ENCODE measurements at places on chromosomes 11 and 22.
A peak's percentile ranks its signal among the peaks of the same experiment; 100 is the strongest.

DNA sequence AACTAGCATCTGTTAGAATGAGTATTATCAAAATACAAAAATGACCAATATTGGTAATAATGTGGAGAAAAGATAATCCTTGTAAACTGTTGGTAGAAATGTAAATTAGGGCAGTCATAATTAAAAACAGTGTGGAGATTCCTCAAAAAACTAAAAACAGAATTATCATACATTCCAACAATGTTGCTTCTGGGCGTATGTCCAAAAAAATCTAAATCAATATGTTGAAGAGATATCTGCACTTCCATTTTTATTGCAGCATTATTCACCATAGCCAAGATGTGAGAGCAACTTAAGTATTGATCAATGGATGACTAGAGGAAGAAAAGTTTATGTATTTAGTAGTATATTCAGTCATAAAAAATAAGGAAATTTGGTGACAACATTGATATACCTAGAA lies 59.8 kb upstream of the OR9G4 start:
- no peak for DNase-seq

GRCh38 chr11:125331357-125332035 lies 164.6 kb downstream of the FEZ1 start:
- DNase-seq: no peak

DNA sequence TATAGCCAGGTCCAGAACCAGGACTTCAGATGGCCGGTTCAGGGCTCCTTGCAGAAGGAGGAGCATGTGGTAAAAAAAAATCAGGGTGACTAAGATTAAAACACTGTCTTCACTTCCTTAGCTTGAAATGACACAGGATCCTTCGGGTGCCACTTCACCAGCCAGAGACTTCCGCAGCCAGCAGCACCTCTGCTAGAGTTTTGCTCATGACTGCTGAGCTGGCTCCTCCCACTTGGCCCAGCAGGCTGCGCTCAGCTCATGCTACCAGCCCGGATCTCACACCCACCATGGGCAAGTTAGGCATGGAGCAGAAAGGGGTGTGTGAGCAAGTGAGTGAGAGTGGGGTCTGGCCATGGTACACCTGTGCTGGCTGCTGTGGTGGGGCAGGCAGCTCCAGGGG lies 6.6 kb upstream of the MS4A18 start:
- no peak for DNase-seq

DNA sequence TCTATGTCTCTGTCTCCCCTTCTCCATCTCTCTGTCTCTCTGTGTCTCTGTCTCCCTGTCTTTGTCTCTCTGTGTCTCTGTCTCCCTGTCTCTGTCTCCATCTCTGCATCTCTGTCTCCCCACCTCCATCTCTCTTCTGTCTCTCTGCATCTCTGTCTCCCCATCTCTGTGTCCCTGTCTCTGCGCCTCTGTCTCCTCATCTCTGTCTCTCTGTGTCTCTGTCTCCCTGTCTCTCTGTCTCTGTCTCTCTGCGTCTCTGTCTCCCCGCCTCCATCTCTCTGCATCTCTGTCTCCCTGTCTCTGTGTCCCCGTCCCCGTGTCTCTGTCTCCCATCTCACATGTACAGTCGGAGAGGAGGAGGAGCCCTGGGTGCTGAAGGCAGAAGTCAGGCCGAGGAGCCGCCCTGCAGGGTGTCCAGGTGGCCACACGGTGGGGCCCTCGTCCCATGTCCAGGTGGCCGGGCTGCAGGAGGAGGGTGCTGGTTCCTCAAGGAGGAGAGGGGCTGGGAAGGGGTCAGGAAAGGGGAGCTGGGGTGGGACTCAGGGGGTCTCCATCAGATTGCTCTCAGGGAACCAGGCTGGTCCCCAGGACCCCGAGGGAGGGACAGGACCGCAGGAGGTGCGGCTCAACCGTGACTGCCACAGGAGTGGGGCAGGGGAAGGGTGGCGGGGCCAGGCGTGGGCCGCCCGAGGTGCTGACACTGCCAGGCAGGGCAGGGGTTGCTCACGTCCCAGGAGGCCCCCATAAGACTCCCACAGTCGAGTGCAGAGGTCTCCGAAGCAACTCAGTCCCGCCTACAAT lies 25.6 kb upstream of the TH start:
- no peak for DNase-seq

GRCh38 chr11:35063488-35063931 lies 75.5 kb upstream of the CD44 start:
- no peak for DNase-seq

GRCh38 chr22:36197514-36198146 lies 4.0 kb downstream of the APOL4 start:
- DNase-seq: no peak

DNA sequence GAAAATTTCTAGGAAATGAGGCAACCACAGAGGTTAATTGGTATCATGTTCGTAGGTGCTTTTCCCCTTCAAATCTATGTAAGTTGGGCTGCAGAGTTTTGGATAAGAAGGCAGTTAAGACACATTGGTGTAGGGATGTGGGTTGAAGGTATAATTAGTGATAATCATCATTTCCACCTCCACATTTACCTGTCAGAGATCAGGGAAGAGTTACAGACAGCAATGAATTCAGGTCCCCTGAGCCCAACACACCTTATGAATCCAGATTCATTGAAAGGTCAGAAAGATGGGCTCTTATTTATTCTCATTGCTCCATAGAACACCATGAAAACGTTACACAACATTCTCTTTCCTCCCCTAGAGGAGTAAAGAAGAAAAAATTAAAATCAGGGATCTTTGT lies 308.7 kb downstream of the C11orf87 start:
- DNase-seq: no peak

- DNase-seq: no peak
Observed at GRCh38 chr11:64716473-64717267, 6.3 kb downstream of the NRXN2 start.

GRCh38 chr22:39462443-39463221 lies 5.8 kb downstream of the MGAT3 start:
- no peak for DNase-seq

- no peak for DNase-seq
Observed at GRCh38 chr22:48804811-48805301, 1022.8 kb downstream of the BRD1 start.

DNA sequence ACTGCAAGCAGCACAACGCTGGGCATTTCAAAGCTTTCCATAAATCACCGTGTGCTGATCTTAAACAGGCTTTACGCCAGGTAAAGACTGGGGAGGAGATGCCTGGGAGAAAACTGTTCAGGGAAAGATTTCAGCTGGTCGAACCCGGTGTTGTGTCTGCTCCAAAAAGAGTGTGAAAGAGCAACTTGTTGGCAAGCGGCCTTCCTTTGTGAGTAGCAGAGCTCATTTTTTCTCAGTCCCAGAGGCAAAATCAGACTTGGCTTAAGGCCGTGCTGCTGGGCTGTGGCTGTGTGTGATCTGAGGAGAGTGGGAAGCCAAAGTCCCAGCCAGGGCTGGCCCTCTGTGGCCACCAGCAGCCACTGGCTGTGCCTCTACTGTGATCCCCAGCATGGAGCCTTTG lies 75.7 kb upstream of the E2F8 start:
- DNase-seq: no peak

DNA sequence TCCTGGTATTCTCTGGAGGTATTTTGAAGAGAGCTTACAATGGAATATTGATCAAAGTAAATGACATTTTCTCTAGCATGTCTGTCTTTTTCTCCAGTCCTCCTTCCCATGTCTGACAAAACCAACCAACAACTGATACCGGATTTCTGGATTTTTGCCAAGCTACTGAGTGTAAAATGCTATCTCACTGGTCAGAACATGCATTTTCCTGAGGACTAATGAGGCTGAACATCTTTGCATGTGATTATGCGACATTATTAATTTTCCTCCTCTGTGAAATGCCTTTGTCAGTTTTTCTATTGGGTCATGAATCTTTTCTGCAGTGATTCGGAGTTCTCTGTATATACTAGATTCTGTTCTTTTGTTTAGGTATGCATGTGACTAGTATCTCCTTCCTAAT lies 51.4 kb downstream of the CDON start:
- no peak for DNase-seq

- DNase-seq: peak; percentile 62
Observed at GRCh38 chr11:72585762-72586311, 88.4 kb downstream of the PDE2A start.

- DNase-seq: peak; percentile 56
Observed at GRCh38 chr11:78645226-78646202, 70.8 kb upstream of the NARS2 start.

DNA sequence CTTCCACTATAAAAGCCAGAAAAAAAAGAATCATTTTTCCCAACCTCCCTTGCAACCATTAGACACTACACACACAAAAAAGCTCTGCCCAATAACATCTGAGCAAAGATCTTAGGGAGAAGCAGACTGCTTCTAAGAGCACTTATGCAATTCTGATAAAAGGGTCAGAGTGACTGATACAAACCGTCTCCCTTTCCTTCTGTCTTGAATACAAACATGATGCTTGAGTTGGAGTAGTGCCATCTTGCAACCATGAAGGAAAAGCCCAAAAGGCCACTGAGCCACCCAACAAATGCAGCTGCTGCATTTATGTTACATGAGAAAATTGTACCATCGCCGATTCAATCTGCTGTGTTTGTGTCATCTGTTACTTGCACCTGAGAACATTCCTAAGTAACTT lies 47.6 kb upstream of the EED start:
- no peak for DNase-seq

GRCh38 chr11:121683791-121684190 lies 231.0 kb upstream of the SORL1-AS1 start:
- no peak for DNase-seq

DNA sequence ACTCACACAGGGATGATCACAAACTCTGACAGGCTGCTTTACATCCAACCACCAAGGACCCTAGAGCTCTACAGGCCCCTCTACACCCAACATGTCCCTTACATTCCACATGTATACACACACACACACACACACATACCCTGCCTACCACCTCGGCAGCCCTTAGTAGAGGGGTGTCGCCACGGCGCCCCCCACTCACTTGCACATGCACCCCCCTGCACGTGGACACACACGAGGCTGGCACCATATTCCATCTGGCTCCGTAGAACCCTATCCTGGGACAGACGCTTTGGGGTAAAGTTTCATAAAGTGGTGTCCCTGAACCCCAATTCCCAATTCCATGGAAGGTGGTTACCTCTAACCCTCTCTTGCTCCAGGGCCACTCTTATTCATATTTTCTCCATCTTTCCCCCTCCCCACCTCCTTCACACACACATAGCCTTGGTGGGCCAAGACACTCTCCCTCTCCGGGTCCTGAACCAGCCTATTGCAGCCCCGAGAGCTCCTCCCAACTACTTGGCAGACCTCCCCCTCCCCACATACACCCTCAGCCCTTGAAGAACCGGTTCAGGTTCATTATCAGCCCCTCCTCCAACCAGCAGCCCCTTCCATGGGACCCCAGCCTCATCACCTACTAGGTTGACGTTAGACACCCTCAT lies 809 bp downstream of the PDE2A start:
- no peak for DNase-seq

GRCh38 chr11:7944123-7944522 lies 2.6 kb upstream of the OR10A3 start:
- no peak for DNase-seq

DNA sequence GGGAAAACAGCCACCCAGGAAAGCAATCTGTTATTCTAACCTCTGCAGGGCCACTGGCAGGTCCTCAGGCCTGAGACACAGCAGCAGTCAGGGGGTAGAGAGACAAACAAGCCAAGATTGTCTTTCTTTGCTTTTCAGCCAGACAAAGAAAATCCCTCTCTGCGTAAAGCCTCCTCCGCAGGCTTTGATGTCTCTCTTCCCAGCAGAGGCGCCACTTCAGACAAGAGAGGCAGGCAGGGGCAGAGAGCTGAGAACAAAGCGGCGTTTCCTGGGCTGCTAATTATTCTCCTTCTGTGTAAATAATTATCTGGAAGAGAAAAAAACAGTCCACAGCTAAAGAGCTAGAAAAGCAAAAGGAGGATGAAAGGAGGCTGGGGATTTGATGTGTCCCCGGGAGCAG lies 102.7 kb upstream of the SEZ6L start:
- no peak for DNase-seq

GRCh38 chr11:108025387-108026080 lies 16.8 kb downstream of the CUL5 start:
- no peak for DNase-seq

GRCh38 chr11:48055292-48056132 lies 75.2 kb downstream of the PTPRJ start:
- no peak for DNase-seq

DNA sequence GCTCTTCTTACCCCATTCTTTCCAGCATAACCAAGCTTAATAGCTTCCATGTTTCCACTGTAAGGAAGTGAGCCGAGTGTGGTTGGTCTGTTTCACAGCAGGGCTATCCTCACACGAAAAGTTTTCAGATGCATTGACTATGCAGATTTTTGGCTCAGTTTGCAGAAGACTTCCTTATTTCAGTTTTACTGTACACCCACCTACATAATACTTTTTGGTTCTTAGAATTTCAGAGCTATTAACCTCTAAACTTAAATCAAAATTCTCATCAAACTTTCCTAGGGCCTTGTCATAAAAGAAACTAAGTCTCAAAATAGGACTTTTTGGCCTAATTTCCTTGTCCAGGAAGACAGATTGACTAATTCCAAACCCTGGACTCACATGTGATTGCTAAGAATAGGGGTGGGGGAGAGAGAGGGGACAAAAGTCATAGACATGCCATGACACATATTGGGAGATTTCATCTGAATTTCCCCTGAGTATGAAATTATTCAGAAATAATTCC lies 7.3 kb upstream of the EHF start:
- no peak for DNase-seq

- DNase-seq: no peak
Observed at GRCh38 chr22:23219822-23220484, 39.6 kb downstream of the BCR start.

DNA sequence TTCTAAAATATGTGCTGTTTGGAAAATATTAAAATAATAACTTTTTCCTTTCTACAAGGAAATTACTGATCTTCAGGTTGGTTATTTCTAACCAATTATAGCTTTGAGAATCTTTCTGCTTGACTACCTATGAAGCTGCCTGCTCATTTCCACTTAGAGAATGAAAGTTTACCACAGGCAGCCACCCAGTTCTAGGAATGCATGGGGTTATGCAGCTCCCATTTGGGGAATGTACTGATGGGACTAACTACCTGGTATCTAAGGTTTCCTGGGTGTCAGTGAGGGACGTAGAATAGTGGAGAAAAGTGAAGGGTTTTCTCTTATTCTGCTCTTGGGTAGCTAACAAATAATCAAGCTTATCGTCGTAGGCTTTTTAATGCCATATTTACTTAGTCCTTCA lies 73.4 kb downstream of the DEUP1 start:
- no peak for DNase-seq
